ENCODE measurements at places on chromosomes 3 and 15.

DNA sequence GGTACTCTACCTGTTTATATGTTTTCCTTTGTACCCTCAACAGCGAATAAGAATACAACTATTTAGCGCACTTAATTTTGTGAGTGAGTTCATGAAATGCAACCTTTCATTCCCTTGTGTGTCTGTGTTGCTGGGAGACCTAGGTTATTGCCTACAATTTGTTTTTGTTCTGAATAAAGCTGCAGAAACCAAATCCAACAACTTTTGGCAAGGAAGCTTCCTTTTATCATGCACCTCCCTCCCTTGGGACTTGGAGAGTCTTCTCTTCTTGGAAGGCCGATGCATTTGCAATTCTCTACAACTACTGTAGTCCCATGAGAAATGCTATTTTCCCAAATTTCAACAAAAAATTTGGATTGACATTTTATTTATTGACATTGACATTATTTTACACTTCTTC, 1002.4 kb upstream of the CADM2 start:
- DNase-seq = no peak

GRCh38 chr3:65776494-65776893, 262.2 kb downstream of the MAGI1 start:
- DNase-seq = no peak

DNA sequence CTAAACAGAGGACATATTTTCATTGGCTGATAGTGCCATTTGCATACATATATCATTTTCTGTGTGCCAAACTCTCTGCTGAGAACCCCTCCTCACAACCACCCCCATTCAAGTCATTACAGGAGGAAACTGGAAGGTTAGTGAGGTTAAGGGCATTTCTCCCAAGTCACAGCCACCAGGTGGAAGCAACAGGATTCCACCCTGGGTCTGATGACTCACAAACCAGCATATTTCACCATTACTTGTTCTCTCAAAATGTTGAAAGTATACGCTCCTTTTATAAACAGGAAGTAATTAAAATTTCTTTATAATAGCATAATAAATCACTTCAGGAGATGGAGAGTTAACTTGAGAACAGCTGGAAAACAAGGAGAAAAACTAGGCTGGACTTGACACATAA, 398.6 kb upstream of the WNT5A start:
- no peak for DNase-seq

DNA sequence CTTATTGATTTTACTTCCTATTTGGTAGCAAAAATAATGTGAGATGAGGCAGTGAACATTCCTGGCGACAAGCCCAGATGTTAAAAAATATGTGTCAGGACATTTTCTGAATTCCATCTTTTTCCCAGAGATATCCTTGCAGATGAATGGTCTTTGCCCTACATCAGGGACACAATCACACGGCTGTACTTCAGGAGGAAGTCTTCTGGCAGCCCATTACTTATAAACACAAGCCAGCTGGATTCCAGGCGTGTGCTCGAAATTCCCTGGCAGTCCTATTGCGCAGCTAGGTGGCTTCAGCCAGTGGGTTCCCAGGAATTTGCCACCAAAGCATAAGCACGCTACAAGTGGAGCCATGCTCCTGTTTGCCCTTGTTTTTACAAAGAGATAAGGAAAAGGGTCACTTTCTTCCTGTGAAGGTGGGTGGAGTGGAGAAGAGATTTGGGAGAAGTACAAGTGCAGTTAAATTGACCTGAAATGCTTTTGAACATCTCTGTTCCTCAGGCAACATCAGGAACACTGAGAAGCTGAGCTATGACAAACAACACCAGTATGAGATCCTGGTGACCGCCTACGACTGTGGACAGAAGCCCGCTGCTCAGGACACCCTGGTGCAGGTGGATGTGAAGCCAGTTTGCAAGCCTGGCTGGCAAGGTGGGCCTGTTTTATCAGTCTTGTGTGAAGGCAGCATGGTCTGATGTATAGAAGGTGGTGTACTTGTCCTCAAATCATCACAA, 257.1 kb upstream of the TRIM42 start:
- DNase-seq = no peak

DNA sequence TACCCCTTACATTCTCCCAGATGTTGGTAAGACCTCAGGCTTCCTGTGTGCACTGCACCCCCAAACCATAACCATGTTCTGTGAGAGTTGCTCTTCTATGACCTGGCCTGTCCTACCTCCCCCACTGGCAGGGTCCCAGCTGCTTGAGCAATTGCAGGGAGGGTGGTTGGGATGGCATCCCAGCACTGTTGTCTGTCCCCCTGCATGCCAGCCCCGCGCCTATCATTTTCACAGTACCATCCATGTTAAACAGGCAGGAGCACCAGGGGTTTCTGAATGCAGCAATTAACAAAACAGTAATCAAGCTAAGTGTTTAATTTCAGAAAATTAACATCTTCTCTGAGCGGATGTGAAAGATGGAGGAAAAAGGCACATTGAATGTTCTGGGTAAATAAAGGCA, 345.5 kb downstream of the EPHB1 start:
- DNase-seq = no peak

DNA sequence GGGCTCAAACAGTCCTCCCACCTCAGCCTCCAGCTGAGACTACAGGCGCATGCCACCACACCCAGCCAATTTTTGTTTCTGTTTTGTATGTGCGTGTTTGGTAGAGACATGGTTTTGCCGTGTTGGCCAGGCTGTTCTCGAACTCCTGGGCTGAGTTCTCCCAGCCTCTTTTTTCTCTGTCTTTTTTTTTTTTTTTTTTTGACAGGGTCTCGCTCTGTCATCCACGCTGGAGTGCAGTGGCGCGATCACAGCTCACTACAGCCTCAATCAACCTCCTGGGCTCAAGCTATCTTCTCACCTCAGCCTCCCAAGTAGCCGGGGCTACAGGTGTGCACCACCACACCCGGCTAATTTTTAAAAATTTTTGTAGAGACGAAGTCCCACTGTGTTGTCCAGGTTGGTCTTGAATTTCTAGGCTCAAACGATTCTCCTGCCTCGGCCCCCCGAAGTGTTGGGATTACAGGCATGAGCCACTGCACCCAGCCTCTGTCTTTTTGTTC, 867 bp upstream of the DCAF1 start:
- DNase-seq = no peak

DNA sequence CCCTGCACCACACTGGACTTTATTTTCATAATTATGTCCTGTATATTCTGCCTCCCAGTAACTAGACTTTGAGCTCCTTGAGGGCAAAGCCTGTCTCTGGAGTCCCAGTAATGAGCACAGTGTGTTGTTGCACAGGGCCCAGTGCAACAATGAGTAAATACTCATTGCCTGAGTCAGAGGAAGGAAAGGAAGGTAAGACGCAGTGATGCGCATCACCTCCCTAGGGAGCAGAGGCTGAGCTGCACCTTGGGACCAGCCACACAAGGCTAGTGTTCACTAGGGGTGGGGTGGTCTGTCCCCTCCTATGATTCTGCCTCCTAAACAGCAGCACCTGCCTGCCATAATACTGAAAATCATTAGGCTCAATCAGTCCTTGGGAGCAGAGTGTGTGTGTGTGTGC, 86.6 kb upstream of the ADAMTSL3 start:
- no peak for DNase-seq

DNA sequence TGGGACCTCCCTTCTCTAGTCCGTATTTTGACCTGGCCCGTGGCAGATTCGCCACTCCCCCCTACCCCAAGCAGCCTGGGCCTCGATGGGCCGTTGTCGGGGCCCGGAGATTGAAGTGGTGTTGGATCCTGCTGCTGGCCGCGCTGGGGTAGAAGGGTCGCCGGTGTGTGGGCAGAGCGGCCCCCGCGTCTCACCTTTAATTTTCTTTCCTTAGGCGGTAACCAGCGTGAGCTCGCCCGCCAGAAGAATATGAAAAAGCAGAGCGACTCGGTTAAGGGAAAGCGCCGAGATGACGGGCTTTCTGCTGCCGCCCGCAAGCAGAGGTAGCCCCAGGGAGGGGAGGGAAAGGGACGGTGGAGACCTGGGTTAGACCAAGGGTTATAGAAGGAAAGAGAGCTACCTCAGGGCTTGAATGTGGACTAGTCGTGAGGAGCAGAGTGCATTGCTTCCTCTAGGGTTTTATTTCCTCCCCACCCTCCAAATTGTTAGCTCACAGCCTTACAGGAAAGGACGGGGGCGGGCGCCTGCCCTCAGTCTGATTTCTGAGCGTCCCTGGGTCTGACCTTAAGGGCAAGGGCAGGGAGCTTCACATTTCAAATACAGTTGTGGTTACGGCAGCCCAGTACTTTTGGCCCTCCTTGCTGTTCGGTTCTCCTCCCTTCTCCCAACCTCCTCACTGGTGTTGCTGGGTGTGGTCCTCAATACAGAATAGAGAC, 799 bp downstream of the SERF2 start:
- no peak for DNase-seq

DNA sequence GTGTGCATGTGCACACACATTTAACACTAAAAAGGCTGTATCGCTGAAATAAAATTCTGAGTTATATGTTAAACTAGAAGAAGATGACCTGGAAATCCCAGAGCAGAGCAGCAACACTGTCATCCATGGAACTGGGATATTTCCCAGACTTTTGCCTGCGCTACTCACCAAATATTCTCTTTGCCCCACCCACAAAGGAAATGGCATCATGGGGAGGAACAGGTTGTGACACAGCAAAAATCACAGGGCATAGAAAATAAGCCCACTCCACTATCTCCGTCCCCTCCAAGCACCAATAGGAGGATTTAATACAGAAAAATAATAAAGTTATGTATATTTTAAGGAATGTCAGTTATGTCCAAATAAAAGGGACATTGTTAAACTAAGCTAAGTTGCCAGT, 71.7 kb downstream of the COL8A1 start:
- DNase-seq = no peak

DNA sequence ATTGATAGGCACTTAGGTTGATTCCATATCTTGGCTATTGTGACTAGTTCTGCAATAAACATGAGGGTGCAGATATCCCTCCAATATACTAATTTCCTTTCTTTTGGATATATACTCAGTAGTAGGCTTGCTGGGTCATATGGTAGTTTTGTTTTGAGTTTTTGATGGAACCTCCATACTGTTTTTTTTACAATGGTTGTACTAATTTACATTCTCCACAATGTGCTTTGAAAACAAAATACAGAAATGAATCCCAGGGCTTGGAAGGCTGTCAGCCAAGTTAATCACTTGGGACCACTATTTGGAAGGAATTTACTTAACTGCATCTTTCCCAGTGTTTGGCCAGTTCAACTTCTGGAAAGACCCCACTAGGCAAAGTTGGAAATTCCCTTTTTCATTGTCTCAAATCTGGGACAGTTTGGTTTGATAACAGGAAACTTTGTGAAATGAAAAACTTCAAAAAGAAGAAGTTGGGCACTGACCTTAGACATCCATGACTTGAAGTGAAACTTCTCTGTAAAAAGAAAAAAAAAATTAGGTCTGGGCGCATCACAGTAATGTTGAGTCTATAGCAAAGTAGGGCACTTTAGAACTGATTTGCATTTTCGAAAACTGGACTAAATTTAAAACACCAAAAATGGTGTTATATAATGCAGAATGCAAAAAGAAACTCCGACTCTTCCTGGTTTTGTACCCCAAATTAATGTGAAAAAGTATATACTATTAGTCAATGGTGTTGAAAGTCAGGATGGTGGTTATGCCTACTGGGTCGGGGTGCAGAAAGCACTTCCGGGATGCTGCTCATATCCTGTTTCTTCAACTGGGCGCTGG, 6.0 kb downstream of the CTSH start:
- no peak for DNase-seq

- no peak for DNase-seq
These were observed 4.6 kb upstream of the KCTD6 start for GRCh38 chr3:58487140-58487886.

- DNase-seq = no peak
These were observed 50.4 kb downstream of the DCLK3 start for GRCh38 chr3:36713904-36714303.

GRCh38 chr3:2940062-2940461, 170.1 kb downstream of the IL5RA start:
- DNase-seq = no peak

GRCh38 chr3:5197022-5197421, 9.5 kb downstream of the EDEM1 start:
- DNase-seq = no peak

- DNase-seq = no peak
These were observed 7.0 kb downstream of the RTP3 start for GRCh38 chr3:46504789-46505188.

GRCh38 chr3:101944308-101944707, 95.0 kb downstream of the NFKBIZ start:
- DNase-seq = no peak

- no peak for DNase-seq
These were observed 13.4 kb upstream of the MAGEF1 start for GRCh38 chr3:184725176-184725719.

GRCh38 chr3:122941228-122942206, 86.0 kb downstream of the SEMA5B start:
- DNase-seq = no peak

GRCh38 chr15:90240856-90241255, 6.8 kb downstream of the GDPGP1 start:
- no peak for DNase-seq

- no peak for DNase-seq
These were observed 255.0 kb downstream of the OCA2 start for GRCh38 chr15:27844018-27844666.

DNA sequence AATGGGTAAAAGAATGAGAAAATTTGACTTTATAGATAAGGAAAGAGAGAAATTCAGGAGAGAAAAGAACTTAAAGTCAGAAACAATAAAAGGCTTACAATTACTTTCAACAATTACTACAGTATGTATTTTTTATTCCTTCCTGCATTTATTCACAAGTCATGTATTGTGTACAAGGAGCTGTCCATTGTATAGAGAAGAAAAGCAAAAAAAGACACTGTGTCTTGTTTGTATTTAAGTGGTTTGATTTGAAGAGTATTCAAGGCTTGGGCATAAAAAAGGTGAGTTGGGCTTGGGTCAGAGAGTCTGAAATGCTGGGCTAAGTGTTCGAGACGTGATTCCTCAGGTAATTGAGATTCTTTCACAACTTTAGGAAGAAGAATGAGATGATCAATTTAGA, 394.2 kb upstream of the ROBO2 start:
- DNase-seq = no peak

GRCh38 chr3:37255990-37256308, 81.6 kb upstream of the LRRFIP2 start:
- no peak for DNase-seq

DNA sequence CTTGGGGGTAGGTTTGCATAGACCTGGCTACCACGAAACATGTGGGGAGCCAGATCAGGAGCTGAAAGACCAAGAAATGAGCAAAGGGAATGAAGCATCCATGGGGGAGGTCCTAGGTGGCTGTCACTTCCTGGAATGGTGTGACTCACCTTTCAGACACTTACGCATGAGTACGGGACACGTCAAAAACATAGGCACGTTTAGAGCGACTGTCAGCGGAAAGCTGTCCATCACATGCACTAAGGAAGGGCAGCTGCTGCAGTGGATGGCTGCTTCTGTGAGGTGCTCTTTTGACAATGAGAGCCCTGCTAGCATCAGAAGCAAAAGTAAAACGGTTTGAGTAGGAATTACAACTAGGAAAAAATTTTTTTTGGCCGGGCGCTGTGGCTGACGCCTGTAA, 244.6 kb upstream of the CCDC54 start:
- DNase-seq = no peak
